ENCODE measurements at places on chromosomes 16 and 17. TPM values are rescaled to one million over a fixed set of nuclear protein-coding genes. Genes with fewer than 3 reads are reported as not detected.

DNA sequence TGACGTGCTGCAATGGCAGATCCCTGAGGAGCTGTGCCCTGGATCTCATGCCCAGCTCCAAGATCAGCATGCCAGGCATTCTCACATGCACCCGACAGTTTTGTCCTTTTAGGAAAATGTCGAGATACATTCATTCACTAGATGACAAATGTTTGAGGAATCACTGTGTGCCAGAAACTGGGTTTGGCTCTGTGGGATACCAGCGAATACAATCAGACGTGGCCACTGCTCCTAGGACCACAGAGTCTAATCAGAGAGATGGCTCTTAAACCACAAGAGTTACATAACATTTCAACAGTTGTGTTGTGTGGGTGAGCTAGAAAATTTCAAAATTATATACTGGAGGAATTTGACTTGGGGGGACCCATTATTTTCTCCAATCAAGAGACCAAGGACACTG, 579.7 kb downstream of the CDH13 start:
- DNase-seq: no peak

DNA sequence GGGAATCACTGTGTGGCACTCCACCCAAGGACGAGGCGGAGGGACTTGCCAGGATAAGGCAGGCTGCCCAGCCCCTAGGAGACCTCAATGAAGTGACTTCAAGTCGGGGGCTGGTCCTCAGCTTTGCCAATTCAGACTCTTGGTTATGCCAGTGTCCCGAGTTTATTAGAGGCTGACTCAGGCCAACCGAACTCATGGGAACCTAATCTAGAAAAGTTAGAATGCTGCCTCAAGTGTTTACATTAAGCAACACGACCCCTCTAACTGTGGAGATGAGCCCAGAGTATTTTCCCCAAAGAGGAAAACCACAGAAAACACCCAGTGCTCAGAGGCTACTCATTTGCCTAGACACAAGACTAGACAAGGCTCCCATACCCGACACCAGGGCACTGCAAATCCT, 1.1 kb upstream of the TEKT3 start:
- DNase-seq: no peak

DNA sequence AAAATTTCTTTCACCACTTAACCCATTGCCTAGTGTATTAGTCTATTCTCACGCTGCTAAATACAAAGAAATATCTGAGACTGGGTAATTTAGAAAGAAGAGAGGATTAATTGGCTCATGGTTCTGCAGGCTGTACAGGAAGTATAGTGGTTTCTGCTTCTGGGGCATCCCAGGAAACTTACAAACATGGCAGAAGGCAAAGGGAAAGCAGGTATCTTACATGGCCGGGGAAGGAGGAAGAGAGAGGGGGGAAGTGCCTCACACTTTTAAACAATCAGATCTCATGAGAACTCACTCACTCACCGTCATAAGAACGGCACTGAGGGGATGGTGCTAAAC, 931.4 kb upstream of the SOX9 start:
- no peak for DNase-seq

GRCh38 chr17:56870081-56870651, 36.2 kb downstream of the DGKE start:
- DNase-seq: no peak

- DNase-seq: no peak
Observed at GRCh38 chr16:57911743-57912142, 59.2 kb downstream of the CNGB1 start.

GRCh38 chr17:72143245-72143644, 22.4 kb downstream of the SOX9 start:
- no peak for DNase-seq

- peak; percentile 90 for DNase-seq
Observed at GRCh38 chr17:55743103-55743679, 7.7 kb upstream of the PCTP start.

DNA sequence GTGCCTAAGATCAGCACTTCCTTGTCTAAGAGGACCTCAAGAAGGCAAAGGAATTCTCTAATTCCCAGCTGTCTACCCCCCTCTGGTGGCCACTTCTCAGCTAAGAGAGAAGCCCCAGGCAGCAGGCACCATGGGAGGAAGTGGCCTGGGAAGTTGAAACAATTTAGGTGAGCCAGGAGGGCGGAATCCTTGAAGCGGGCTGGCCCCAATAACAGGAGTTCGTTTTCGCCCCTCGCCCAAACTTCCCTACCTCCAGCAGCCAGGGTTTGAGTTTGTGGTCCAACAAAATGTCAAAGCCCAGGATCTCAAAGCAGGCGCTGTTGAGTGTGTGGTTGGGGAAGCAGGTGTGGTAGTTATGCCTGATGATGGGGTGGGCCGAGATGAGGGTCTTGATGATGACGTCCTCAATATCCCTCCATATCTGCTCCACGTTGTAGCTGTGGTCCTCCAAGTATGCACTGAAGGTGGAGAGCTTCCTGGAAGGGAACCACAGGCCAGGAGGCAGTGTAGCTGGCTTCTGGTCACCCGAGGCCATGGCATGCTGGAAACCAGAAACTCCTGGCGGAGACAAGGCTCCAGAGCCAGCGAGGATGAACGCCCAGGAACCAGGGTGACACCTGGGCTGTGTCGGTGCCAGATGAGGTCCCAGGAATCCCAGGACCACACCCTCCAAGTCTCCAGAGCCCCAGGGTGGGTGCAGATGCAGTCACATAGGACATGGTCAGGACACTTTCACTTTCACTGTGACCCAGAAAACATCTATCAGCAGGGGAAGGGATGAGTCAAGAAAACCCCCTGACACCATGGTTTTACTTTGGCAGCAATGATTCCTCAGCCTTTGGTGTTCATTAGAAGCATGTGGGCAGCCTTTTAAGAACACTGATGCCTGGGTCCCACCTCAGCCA, 25.6 kb downstream of the TTLL6 start:
- DNase-seq: peak; percentile 86

- DNase-seq: no peak
Observed at GRCh38 chr16:23855010-23855409, 19.2 kb downstream of the PRKCB start.

DNA sequence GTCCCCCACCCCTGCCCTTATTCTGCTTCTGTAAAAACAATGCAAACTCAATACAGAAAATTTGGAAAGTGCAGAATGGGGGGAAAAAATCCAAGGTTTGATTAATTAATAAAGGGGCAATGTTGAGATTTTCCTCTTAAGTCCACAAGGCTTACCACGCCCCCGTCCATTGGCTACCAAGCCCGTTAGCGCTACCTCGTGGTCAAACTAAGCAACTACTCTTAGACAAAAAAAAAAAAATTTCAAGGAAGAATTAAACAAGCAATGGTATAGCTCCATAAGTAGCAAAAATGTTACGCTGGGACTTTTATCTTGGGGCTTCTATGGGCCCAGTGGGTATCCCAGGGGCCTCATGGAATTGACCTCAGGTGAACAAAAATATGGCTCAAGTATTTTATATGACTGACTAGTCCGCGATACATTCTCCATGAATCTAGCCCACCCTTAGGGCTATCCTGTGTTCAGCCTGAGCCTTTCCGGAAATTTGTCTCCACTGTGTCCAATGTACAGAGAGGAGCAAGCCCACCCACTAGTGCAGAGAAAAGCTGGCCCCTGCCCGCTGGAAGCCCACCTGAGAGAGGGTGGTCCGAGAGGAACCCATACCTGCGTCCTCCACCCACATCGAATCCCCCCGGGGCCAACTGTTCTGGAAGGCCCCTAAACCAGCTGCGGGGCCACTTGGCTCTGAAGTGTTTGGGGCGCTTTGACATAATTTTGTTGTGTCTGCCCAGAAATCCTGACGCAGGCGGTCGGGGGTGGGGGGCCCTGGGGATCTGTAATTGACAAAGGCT, 19.1 kb upstream of the TEX2 start:
- peak; percentile 34 for DNase-seq

GRCh38 chr17:79888811-79889634, 49.8 kb upstream of the CBX4 start:
- peak; percentile 68 for DNase-seq

GRCh38 chr16:56211435-56211981, 20.2 kb downstream of the GNAO1 start:
- peak; percentile 45 for DNase-seq

- DNase-seq: no peak
Observed at GRCh38 chr17:58052945-58053715, 30.1 kb upstream of the DYNLL2 start.

GRCh38 chr16:56972403-56973293, 10.9 kb downstream of the CETP start:
- no peak for DNase-seq

- DNase-seq: no peak
Observed at GRCh38 chr16:4182581-4183236, 59.2 kb downstream of the SRL start.

DNA sequence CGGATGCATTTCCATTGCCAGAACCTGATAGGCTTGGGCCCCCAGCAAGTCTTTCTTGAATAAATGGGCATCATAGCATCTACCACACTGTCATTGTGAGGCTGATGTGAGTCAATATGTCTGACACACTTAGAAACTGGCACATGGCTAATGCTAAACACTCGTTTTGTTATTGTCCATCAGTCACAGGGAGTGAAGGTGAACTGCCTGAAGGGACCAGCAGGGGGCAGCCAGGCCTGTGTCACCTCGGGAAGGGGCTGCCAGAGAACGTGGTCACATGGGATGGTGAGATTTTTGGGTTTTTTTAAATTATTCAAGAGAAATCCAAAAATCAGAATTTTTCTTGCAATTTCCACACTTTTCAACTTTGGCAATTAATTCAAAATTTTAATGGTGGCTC, 831 bp upstream of the RCVRN start:
- DNase-seq: no peak

GRCh38 chr16:31439519-31439918, 3.1 kb downstream of the ZNF843 start:
- DNase-seq: no peak

- no peak for DNase-seq
Observed at GRCh38 chr16:9934723-9935508, 247.3 kb downstream of the GRIN2A start.

- peak; percentile 15 for DNase-seq
Observed at GRCh38 chr16:85798901-85799496, 345 bp downstream of the EMC8 start.

GRCh38 chr17:50498021-50498874, 10.0 kb upstream of the MYCBPAP start:
- no peak for DNase-seq

GRCh38 chr17:11610999-11611566, 12.8 kb downstream of the DNAH9 start:
- no peak for DNase-seq

DNA sequence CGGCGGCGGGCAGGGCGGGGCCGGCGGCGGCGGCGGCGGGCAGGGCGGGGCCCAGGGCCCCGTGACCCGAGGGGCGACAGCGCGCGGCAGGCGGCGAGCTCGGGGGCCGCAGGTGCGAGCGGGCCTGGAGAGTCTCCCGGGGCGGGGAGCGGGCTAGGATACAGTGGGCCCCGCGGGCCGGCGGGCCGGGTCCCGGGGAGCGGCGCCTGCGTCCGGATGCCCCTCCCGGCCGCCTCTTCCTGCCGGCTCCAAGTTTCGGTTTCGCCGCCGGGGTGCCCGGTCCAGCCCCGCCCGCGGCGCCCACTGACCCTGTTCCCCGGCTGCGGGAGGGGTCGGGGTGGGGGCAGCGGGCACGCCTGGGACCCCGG, at the start of gene RNF213:
TSS of gene RNF213 (plus strand) at position 62 of the 368 bp plus-strand sequence. CDS start 2,830 bp downstream, outside the sequence.
- peak; percentile 27 for DNase-seq

GRCh38 chr16:12447556-12447955, 356.1 kb downstream of the CPPED1 start:
- no peak for DNase-seq

DNA sequence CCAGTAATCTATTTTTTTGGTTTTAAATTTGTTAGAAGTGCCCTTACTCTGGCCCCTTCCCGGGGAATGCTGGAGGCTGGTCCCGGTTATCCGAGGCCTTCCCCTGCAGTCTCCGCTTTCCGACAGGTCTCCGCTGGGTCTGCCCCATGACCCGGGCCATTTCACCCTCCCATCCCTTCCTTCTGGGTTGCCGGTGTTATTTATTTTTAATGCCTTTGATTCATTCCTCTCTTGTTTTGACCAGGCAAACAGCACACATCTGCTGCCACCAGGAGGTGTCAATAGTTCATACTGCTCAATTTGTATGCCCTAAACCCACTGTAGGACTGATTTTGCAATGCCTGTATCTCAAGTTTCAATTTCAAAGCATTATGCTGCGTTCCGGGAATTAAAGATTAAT, 113.2 kb upstream of the IRX5 start:
- no peak for DNase-seq

GRCh38 chr16:57091200-57091974, 996 bp upstream of the CPNE2 start:
- no peak for DNase-seq

DNA sequence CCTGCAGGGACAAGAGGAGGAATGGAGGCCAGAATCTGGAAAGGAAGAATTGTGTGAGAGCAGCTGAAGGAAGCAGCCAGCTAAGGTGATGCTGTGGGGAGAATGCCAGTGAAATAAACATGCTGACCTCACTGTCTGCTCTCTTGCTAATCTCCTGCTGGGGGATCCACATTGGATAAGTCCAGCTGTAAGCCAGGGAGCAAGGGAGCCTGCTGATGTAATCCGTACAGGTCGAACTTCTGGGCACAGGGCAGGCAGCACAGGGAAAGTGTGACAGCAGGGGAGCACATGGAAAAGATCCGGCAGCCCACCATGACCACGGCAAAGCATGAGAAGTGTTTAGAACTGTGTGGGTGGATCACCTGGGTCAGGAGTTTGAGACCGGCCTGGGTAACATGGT, 7.5 kb upstream of the XPO6 start:
- DNase-seq: no peak

- DNase-seq: no peak
Observed at GRCh38 chr16:15961060-15961511, 11.7 kb downstream of the ABCC1 start.

GRCh38 chr16:49100366-49100765, 181.3 kb downstream of the CBLN1 start:
- DNase-seq: no peak

GRCh38 chr17:29648005-29648404, 25.3 kb upstream of the CORO6 start:
- DNase-seq: no peak

- DNase-seq: no peak
Observed at GRCh38 chr16:48905632-48906505, 295.9 kb upstream of the N4BP1 start.

SYT17 gene
- 4.0 TPM for total RNA-seq

CLEC10A gene
- total RNA-seq: 8.3 TPM

FOXN1 gene
- total RNA-seq: 0.06 TPM

KRT9 gene
- not detected for total RNA-seq

CD300H gene
- total RNA-seq: not detected

FOXJ1 gene
- not detected for total RNA-seq

NATD1 gene
- total RNA-seq: 20.6 TPM
